ENCODE measurements at places on chromosomes 13 and 19.
A peak's percentile ranks its signal among the peaks of the same experiment; 100 is the strongest.

DNA sequence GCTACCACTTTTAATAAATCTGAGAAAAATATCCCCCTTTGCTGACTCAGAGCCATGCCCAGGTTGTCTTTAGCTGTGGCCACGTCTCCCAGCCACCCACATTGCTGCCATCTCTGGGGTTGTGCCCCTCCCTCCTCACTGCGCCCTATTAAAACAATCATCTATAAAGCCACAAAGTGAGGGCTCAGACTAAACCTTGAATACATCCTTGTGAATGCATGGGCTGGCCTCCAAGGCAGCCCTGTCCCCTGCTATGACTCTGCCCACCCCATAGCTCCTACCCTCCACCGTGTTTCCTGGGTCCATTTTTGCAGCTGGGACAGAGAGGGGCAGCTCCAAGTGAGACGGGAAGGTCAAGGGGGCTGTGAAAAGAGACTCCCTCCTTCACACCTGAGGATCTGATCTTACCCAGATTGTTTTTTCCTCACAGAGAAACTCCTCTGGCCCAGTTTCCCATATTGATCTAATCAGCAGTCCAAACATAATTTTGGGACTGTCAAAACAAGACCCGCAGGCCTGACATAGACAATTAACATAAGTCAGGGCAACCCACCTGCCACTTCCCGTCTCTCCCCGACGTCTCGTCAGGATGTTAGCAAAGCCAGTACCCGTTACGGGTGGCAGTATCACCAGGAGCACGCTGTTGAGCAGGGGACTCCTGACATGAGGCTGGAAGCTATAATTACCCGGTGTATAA lies 199.0 kb downstream of the KATNAL1 start:
- DNase-seq, result no peak

DNA sequence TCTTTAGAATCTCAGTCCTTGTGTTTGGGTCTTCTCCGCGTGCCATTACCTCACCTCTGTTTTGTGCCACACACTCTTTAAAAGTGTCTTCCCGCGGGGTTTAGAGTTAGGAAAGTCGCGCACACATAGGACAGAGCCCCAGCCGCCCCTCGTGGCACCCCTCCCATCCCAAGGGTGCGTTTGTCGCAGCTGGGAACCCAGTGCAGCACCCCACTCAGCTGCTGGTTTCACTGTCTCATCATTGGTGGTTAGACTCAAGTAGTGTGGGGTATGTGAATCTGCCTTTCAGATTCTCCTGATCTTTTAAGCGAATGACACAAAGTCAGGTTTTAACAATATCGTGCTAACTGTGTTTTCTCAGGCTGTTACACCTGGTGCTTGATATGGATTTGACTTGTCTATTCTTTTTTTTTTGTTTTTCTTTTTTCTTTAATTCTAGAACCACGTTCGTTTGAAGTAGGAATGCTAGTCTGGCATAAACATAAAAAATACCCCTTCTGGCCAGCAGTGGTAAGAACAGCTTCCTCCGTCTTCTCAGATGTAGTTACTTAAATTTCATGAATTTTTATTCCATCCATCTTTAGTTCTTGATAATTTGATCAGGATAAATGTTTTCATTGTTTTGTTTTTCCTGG lies 19.5 kb upstream of the NDUFS7 start:
- no peak for DNase-seq

- peak; percentile 47 for DNase-seq
Observed at GRCh38 chr13:40682449-40683240, 16.2 kb upstream of the FOXO1 start.

GRCh38 chr13:107838588-107839161 lies 376.7 kb downstream of the LIG4 start:
- no peak for DNase-seq

Measured in GM03348 (cell line).